ENCODE measurements at places on chromosomes 11 and 22. TPM values are rescaled to one million over a fixed set of nuclear protein-coding genes. Genes with fewer than 3 reads are reported as not detected.

DNA sequence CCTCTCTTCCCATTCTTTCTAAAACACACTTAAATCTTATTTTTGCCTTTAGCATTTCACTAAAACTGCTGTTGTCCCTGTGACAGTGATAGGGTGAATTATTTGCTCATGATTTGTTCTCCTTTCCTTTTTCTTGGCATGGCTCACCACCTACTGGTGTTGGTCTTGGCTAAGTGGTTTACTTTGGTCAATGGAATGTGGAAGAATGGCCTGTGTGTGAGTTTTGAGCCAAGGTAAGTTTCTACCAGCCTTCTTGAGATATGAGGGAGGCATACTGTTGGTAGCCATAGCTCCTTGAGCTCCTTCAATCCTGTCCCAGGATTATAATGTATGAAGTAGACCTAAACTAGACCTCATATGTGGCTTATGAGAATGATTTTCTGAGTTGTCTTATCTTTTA is 506.3 kb upstream of the RAG2 start:
- H3K4me1 ChIP-seq, result no peaks in the 10 kb centered on the region
- DNase-seq, result no peak
- H3K4me3 ChIP-seq, result no peak overlapping the region
- no peak overlapping the region for H3K27ac ChIP-seq

DNA sequence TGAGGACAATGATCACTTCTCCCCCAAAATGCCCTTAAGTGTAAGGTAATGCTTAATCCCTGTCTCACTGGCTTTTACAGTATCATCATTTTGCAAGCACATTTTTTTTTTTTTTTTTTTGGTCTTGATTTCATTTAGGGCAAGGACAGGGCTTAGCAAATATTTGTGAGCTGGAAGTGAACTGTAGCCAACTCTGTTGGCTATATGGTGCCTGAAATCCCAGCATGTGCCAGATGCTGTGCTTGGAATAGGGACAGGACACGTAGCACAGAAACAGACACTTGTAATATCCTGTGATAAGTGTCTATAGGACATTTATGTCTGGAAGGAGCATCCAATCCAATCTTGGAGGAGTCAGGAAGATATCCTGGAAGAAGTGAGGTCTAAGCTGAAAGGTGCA is 198.3 kb downstream of the NAV2 start:
- H3K4me3 ChIP-seq, result no peak overlapping the region
- H3K36me3 ChIP-seq, result no peaks in the 10 kb centered on the region
- H3K27ac ChIP-seq, result no peak overlapping the region
- H3K4me1 ChIP-seq, result peaks cover 14% of the 10 kb centered on the region

DNA sequence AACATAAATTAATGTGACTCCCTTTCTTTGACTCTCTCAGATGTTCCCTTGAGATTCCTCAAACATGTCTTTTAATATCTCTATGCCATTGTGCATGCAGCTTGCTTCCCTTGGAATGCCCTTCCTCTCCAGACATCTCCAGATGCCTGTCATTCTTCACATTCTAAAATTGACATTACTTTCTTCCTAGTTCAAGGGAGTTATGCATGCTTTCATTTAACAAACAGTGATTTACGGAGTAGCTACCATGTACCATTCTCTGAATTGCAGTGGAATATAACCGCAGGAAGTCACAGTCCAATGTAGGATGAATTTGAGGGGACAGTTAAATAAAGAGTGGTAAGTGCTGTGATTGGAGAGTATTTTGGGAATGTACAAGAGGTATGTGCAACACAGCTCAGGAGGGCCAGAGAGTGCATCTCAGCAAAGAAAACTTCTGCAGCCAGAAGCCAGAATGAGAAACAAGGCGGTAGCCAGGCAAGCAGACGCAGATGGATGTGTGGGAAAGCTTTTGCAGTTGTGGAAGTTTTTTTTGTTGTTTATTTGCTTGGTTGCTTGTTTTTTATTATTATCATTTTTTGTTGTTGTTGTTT is 18.7 kb downstream of the MMP10 start:
- H3K36me3 ChIP-seq, result no peaks in the 10 kb centered on the region
- H3K4me3 ChIP-seq, result no peak overlapping the region
- no peak overlapping the region for H3K27ac ChIP-seq
- no peak for DNase-seq
- peaks cover 11% of the 10 kb centered on the region for H3K4me1 ChIP-seq

DNA sequence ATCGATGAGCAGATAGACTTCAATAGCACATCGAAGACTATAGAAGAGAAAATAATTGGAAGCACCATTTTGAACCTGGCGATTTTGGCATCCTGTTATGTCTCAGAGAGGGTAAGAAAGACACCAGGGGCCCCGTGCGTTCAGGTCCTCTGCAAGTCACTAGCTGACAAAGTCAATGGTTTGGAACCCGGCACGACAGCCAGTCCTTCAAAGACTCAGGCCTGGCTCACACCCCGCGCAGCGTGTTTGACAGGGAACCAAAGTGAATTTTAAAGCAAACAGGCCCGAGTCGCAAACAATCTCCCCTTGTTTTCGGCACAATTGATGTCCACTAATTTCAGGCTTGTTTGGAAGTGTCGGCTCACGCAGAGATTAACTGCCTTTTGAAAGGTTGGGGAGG is 716.6 kb downstream of the BRD1 start:
- H3K27me3 ChIP-seq, result no peaks in the 10 kb centered on the region
- H3K27ac ChIP-seq, result no peak overlapping the region
- peak; percentile 15 for DNase-seq
- H3K36me3 ChIP-seq, result no peaks in the 10 kb centered on the region
- no peaks in the 10 kb centered on the region for H3K4me1 ChIP-seq

Gene ANGPTL5
- total RNA-seq, result not detected

Gene LYVE1
- 0.51 TPM for total RNA-seq

DNA sequence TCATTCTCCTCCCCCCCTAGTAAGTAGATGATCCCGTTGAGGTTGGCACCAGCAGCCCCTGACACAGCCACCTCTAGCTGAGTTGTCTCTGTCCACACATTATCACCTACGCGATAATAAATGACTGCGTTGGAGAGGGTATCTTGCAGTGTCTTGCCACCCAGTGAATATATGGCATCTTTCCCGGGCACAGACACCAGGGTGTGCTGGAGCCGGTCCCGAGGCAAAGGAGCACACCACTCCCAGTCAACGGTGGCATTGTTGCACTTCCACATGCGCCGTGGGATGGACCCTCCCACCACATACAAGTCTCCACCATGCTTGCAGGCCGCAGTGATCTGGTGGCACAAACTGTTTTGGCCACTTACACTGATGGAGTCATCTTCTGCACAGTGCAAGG is 5.4 kb downstream of the KBTBD4 start:
- H3K27me3 ChIP-seq, result no peaks in the 10 kb centered on the region
- H3K27ac ChIP-seq, result no peak overlapping the region
- H3K4me3 ChIP-seq, result no peak overlapping the region
- DNase-seq, result no peak
- peaks cover 5% of the 10 kb centered on the region for H3K36me3 ChIP-seq

DNA sequence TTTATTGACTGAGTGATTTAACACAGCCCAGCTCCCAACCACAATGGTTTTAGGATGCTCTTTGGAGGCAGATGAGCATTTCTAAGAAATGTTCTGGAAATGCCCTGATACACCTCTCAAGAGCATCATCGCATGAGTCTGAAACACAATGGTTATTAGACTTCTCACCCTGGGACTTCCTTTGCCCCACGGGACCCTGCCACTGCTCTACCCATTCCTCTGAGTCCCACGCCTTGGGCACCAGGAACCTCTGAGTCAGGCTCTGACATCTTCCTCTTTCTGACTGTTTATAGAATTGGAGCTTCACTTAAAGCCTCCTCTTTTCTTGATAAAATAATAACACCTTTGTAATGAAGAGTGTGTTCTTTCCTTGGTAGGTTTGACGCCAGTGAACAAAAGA is 85.6 kb upstream of the PARVA start:
- no peak overlapping the region for H3K4me3 ChIP-seq
- no peaks in the 10 kb centered on the region for H3K27me3 ChIP-seq
- H3K36me3 ChIP-seq, result no peaks in the 10 kb centered on the region
- H3K27ac ChIP-seq, result no peak overlapping the region
- H3K4me1 ChIP-seq, result no peaks in the 10 kb centered on the region
- no peak for DNase-seq

- no peaks in the 10 kb centered on the region for H3K36me3 ChIP-seq
- no peak overlapping the region for H3K4me3 ChIP-seq
- H3K27ac ChIP-seq, result no peak overlapping the region
- DNase-seq, result no peak
Measured at GRCh38 chr11:60835534-60835846, 6.4 kb upstream of the CCDC86 start.
